Fibroblast of skin of right quadriceps (primary cell): ENCODE measurements at places on chromosomes 5 and 9.

DNA sequence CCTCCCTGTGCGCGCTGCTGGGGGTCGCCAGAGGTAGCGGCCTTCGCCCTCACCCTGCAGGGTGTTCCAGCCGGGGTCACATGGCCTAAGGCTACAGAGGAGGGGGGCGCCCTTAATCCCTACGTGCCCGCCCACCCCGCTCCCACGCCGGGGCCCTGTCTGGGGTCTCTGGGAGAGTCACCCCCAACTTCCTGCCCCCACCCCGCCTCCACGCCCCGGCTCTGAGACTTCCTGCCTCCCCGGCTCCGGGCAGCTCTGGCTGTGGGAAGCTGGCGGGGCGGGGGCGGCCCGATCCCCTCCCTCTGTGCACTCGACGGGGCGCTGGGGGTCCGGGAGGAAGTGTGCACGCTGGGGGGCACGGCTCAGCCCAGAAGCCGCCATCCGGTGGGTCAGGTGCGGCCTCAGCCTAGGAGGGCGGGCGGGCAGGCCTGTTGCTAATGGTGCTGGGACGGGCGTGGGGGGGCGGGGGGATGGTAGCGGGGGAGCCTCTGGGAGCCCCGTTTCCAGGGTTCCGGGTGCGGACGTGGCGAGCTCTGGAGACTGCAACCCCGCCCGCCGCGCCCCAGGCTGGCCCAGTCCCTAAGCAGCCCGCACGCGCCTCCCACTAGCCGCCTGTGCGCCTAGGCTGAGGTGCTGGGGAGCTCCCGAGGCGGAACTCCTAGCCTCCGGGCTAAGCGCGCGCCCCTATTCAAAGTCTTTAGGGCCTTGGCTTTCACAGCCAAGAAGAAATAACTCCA is 61.6 kb downstream of the CXXC5 start:
- peak; percentile 43 for DNase-seq

DNA sequence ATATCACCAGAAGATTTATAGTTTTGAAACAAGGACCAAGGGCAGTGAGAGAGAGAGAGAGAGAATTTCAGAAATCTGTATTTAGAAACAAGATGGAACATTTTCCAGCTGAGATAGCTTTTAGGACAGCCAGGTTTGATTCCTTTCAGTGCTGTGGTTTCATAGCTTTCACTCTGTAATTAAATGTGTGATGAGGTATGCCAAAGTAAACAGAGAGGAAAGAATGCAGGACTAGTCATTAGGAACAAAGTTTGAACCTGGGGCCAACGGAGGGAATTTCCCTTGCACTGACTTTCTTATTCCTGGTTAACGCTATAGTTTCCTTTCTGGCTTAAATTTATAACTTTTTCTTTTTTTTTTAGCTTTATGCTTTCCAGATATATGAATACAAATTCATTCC is 10.0 kb upstream of the CCL28 start:
- DNase-seq: peak; percentile 46

DNA sequence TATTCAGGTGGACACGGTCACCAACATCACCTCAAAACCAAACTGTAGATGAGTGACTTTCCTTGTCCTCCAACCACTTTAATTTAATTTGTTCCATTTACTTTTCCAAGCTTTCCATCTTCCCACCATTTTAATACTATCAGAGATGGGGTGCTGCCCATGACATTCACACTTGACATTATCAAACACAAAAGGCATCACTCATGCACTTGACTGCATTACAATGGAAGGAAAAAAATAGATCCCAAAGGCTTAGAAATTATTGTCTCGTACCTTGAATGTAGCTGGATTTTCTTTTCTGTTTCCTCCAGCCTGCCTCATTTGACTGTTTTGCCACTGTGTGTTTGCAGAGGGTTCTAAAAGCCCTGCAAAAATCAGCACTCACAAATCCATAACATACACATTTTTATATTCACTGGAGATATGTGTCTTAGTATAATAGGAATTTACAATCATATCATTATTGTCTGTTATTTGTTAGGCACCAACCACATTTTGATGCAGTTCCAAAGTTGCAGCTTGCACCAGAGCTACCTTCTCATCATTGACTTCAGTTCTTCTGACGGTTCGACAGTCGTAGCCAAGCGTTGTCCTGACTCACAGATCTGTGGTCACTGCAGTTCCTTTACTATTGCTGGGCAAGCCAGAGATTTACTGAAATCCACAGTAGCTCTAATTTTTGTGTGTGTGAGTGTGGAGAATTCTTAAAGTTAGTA is 712.3 kb upstream of the WWC1 start:
- peak; percentile 87 for DNase-seq

- DNase-seq: peak; percentile 21
These were observed 20.4 kb upstream of the CYFIP2 start for GRCh38 chr5:157245476-157245875.

GRCh38 chr9:100419166-100419565 is 7.8 kb upstream of the MSANTD3 start:
- no peak for DNase-seq

- DNase-seq: peak; percentile 61
These were observed 1.2 kb downstream of the SURF4 start for GRCh38 chr9:133374612-133375115.

- DNase-seq: peak; percentile 64
These were observed 266.2 kb downstream of the NSG2 start for GRCh38 chr5:174311531-174312269.

- peak; percentile 14 for DNase-seq
These were observed 1224.0 kb upstream of the CDH18 start for GRCh38 chr5:21212026-21212425.

DNA sequence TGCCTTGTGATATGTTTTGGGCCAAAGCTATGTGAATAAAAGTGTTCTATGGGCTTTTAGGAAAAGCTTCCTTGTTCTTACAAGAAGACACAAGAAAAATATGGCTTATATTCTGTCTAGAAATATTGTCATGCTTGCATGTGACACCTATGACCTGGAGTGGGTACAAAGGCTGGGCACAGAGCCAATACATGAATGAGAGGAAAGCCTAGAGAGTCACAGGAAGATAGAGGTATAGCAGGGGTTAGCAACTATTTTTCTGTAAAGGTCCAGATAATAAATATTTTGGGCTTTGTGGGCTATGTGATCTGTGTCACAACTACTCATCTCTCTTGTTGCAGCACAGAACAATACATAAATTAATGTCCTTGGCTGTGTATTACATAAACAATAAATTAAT is 196.6 kb upstream of the CD180 start:
- DNase-seq: no peak

- DNase-seq: no peak
These were observed 590.0 kb upstream of the ZNF608 start for GRCh38 chr5:125336401-125336800.

- DNase-seq: no peak
These were observed 34.8 kb downstream of the SECISBP2 start for GRCh38 chr9:89352874-89353649.

- no peak for DNase-seq
These were observed 99.8 kb downstream of the EFNA5 start for GRCh38 chr5:107570805-107571531.

DNA sequence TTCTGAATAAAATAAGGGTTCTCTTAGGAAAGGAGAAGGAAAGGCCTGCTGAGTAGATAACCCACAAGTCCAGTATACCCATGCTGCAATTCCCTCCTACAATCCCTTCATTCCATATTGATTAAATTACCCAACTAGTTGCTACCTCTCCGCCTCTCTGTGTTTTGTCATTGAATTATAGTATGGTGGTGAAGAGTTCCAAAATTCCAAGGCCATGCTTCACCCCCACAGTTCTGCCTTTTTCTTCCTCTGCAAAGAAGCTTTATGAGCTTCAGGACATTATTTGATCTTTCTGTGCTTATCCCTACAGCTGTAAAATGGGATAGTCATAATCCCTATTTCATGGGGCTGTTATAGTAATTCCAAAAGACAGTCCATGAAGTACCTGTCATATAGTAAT is 215.6 kb downstream of the ACTL7B start:
- peak; percentile 82 for DNase-seq

DNA sequence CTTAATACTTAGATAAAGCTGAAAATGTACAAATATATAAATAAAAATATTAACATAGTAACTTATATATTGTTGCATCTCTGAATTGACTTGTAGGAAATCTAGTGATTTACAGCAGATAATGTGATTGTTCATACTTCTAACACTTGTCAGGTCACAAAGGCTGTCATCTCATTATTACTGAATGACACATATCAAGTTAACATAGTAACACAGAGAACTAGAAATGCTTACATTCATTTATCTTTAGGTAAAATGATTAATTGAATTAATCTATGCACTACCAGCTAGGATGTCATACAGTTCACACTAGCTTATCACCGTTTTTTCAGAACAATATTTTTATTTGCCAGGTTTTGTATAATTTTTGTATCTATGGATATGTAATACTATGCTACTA is 189.8 kb upstream of the SH3GL2 start:
- no peak for DNase-seq

DNA sequence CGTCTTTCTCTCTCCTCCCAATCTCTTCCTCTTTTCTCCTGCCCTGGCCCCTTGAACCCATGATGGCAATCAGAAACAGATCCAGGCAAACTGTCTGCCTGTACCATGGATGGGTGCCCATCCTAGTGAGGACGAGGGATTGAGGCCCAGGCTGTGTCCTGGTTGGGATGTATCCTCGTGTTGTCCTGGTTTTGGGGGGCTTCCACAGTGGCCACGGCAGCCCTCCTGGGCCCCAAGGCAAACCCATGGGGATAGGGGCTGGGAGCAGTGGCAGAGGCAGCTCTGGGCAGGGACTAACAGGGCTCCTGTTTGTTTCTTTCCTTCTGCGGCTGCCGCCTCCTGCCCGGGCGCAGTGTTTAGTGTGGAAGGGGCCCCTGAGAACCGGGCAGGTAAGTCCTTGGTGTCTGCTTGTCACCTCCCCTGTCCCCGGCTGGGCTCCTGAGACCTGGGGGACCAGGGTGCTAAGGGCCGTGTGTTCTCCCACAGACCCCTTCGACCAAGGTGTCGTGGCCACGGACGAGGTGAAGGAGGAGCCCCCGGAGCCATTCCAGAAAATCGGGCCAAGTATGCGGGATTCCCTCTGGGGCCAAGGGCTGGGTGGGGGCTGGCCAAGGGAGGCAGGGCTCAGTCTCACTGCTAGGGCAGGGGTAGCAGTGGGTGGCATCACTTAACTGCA is 70.0 kb downstream of the AMBP start:
- no peak for DNase-seq

- peak; percentile 78 for DNase-seq
These were observed 53.3 kb downstream of the UGCG start for GRCh38 chr9:111949919-111950318.

DNA sequence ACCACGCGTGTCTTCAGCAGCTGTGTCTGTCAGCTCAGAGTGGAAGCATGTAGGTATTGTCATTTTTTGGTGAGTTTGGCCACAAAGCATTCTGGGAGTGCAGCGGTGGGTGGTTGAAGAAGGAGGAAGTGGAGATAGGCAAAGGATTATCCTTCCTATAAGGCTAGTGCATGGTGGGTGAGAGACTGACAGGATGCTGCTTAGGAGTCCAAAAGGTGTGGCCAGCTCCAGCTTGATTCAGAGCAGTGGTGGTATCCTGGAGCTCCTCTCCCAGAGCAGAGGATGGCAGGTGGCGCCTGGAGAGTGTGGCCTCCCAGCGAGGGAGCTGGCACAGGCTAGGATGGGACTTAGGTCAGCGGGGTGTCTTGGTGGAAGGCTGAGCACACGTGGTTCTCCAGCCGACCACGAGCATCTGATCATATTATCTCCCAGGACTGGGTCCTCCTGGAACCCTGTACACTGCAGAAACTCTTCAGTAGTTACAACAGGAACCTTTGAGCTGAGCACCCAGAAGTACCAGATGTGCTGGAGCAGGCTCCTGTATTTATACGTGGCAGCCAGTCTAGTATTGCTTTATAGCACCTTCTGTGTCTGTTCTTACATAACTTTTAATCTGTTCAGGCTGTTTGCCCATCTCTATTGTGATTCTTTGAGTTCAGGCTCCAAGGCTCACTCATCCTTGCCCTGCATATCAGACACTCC is 29.6 kb downstream of the MAML1 start:
- peak; percentile 54 for DNase-seq

DNA sequence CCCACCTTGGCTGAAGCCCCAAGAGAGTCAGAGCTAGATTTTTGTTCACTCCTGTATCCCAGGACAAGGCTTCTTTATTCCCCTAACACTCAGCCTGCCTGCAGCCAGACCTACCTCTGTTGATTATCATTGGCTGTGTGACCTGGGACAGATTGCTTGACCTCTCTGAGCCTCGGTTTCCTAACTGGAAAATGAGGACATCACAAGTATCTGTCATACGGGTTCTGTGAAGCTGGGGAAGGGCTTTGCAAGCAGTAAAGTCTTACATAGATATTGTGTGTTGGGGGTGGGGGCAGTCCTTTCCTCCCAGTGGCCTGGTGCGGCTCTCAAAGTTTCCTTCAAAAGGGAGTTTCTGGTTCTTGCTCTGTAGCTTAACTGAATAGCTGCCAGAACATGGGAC is 2.5 kb upstream of the NEK6 start:
- DNase-seq: no peak

GRCh38 chr5:94498199-94498598 is 120.2 kb downstream of the KIAA0825 start:
- no peak for DNase-seq

- peak; percentile 0 for DNase-seq
These were observed 1992.3 kb downstream of the MAT2B start for GRCh38 chr5:165497707-165498106.

GRCh38 chr5:93577854-93578812 is 2.9 kb downstream of the NR2F1-AS1 start:
- no peak for DNase-seq

- DNase-seq: peak; percentile 24
These were observed 5.1 kb upstream of the TCOF1 start for GRCh38 chr5:150352244-150353031.

DNA sequence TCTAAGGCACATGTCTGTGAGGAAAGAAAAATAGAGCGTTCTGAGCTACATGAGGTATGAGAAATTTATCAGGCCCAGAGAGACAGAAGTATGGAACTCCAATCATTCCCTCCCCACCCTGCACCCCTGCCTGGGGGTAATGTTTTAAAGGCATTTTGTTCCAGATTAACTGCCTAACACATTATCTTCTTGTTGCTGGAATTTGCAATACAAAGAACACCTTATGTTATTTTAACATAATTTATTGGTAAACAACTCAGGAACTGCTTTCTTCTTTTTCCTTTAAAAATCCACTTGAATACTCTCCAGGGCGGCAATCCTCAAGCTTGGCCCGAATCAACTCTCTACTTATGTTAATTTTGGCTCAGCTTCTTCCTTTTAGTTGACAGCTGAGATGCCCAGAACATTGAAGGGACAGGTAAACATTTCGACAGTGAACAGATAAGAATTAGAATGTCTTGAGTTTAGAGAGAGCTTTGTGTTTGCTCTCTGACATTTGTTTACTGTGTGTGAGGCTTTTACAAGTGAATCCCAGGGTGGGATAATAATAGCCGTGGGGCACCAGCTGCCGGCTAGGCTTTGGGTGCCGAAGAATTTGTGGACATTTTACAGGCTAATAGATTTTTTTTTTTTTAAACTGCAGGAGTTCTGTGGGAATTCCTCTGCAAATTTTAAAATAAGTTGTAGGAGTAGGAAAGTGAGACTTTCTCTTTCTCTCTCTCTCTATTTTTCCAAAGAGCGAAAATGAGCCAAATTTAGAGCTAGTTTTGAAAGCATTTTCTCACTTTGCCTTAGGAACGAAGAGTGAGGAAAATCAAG is 96.4 kb upstream of the TAF11L2 start:
- no peak for DNase-seq
